ENCODE measurements at places on chromosomes 12 and 14. TPM values are rescaled to one million over a fixed set of nuclear protein-coding genes. Genes with fewer than 3 reads are reported as not detected.

The LGMN gene
- 89.7 TPM for polyA plus RNA-seq

The SLC6A15 gene
- polyA plus RNA-seq = 0.70 TPM

The ADCY6 gene
- 67.0 TPM for polyA plus RNA-seq

The OR4E2 gene
- not detected for polyA plus RNA-seq

The TAS2R42 gene
- polyA plus RNA-seq = not detected

The RAB5B gene
- 156 TPM for polyA plus RNA-seq

The GLI1 gene
- 29.6 TPM for polyA plus RNA-seq

The PCNX1 gene
- 49.7 TPM for polyA plus RNA-seq

The SLC22A17 gene
- polyA plus RNA-seq = 41.5 TPM

GRCh38 chr14:87626266-87626665 is 366.7 kb downstream of the GALC start:
- DNase-seq = no peak

DNA sequence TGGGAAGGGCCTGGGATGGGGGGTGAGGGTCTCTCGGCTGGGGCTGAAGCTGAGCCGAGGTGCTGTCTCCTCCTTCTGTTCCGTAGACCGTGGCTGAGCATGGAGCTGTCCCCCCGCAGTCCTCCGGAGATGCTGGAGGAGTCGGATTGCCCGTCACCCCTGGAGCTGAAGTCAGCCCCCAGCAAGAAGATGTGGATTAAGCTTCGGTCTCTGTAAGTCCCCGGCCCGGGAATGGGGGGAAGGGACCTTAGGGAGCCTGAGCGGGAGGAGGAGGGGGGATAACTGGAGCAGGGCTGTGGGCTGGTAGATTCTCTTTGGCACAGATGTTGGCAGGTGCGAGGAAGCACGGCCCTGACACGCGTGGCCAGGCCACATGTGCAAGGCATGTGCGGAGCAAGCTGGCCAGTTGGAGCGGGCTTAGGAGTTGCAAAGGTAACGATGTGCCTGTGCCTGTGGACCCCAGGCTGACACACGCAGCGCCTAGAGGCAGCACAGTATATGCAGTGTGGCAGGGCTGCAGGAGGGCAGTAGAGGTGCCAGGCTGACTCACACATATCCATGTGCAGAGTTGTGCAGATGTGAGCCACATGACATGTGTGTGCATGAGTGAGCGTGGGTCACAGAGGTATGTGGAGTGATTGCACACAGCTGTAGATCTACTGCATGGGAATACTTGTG is 512 bp downstream of the PDE1B start:
- DNase-seq = no peak

DNA sequence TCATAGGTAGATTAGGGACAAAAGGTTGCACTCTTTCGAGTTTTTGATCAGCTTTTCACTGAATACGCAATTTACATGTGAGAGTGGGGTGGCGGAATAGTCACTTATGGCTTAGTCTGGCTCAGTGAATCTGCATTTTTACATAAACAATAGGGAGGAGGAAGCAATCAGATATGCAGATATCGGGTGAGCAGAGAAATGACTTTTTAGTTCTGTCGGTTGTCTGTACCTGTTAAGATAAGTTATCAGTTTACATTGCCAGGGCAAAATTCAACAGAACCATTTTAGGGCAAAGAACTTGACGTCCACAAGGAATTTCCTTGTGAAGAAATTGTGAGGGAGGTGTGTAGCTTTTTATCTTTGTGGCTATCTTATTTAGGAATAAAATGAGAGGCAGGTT is 15.4 kb upstream of the EGLN3 start:
- DNase-seq = no peak

DNA sequence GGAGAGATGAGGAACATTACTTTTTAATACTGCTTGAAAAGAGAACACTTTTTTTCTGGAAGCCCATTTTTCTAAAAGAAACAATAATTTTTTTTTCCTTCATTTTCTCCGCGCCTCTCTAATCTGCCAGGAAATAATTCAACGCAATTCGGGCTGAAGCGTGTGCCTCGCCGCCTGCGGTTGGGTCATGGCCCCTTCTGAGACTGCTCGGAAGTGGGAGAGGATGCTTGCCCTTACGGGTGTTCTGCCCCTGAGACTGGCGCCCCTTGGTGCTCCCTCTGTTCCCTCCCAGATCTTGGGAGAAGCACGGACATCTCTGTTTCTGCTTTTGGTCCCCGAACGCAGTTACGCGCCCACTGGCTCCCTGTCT is 332 bp upstream of the TBC1D30 start:
- no peak for DNase-seq

GRCh38 chr12:65643171-65643570 is 181.1 kb upstream of the HMGA2 start:
- DNase-seq = no peak

DNA sequence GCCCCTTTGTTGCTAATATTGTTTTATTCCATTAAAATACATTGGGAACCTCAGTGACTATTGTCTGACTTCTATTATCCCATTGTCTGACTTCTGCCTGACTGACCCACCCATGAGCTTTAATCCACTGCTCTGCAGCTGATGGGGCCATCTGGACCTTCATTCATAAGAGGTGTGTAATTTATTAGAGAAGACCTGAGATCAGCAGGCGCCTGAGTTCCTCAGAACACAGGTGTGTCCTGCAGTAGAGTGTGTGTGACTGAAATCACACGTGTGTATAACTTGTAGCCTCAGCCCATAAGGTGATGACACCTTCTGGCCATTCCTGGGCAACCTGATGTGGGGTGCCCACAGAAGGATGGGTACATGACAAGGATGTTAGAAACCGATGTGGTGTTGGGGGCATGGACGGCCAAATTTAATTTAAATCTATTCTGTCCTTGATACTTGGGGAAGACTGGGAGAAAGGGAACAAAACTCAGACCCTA is 821.0 kb downstream of the TMEM121 start:
- no peak for DNase-seq

DNA sequence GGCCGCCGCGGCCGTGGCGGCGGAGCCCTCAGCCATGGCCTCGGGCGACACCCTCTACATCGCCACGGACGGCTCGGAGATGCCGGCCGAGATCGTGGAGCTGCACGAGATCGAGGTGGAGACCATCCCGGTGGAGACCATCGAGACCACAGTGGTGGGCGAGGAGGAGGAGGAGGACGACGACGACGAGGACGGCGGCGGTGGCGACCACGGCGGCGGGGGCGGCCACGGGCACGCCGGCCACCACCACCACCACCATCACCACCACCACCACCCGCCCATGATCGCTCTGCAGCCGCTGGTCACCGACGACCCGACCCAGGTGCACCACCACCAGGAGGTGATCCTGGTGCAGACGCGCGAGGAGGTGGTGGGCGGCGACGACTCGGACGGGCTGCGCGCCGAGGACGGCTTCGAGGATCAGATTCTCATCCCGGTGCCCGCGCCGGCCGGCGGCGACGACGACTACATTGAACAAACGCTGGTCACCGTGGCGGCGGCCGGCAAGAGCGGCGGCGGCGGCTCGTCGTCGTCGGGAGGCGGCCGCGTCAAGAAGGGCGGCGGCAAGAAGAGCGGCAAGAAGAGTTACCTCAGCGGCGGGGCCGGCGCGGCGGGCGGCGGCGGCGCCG is 381 bp downstream of the YY1 start:
- peak; percentile 86 for DNase-seq

GRCh38 chr14:102154821-102155549 is 15.3 kb downstream of the WDR20 start:
- DNase-seq = no peak

- DNase-seq = no peak
Measured at GRCh38 chr12:13097491-13098011, 5.9 kb downstream of the GSG1 start.

- no peak for DNase-seq
Measured at GRCh38 chr12:81450920-81451739, 308.0 kb downstream of the PPFIA2 start.

DNA sequence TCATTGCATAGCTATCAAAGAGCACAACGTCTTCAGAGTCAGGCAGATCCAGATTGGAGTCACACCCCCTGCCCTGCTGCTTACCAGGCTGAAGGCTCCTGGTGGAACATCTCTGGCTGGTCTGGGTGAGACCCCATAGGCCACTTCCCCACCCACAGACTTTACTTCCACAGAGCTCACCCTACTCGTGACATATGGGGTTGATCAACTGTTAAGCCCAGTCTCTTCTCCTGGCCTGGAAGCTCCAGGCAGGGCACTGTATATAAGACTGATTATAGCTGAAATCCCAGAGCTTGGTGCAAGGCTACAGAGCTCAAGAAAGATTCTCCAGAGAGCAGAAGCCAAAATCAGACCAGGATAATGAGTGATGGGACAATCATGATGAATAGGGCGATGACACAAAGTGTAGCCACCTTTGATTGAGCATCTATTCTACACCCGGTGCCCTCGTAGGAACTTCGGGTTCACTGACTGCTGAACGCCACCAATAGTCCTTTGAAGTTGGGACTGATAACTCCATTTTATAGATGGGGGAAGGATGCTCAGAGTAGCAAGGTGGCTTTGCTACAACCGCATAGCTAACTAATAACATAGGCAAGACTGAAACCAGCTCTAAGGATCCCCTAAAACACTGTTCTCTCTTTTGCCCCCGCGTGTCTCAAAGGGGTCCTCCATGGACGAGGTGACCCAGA is 287.8 kb downstream of the BCL11B start:
- no peak for DNase-seq

DNA sequence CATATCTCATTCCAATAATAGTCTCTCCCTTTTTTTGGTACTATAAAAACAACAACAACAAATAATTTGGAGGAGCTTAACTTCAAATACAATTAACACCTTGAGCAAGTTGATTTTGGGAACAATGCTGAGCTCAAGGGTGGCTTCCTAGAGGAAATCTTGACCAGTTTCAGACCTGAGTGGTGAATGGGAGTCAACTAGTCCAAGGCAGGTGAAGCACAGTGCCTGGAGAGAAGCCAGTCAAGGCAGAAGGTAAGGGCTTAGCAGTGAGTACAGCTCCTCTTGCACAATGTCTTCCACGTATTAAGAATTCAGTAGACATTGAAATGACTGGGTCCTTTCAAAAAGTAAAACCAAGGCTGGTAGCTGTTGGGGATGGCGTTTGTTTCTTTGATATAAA is 444.8 kb downstream of the ATP23 start:
- no peak for DNase-seq

DNA sequence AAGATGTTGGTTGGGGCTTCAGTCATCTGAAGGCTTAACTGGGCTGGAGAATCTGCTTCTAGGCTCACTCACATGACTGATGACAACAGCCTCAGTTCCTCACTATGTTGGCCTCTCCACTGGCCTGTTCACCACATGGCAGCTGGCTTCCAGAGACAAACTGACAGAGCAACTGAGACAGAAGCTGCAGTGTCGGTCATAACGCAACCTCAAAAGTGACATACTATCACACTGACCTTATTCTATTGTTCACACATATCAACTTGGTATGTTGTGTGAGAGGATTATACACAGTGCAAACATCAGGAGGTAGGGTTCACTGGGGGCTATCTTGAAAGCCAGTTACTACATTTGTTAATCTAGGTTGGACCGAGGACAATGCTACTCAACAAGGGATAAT is 92.9 kb downstream of the PAWR start:
- no peak for DNase-seq

DNA sequence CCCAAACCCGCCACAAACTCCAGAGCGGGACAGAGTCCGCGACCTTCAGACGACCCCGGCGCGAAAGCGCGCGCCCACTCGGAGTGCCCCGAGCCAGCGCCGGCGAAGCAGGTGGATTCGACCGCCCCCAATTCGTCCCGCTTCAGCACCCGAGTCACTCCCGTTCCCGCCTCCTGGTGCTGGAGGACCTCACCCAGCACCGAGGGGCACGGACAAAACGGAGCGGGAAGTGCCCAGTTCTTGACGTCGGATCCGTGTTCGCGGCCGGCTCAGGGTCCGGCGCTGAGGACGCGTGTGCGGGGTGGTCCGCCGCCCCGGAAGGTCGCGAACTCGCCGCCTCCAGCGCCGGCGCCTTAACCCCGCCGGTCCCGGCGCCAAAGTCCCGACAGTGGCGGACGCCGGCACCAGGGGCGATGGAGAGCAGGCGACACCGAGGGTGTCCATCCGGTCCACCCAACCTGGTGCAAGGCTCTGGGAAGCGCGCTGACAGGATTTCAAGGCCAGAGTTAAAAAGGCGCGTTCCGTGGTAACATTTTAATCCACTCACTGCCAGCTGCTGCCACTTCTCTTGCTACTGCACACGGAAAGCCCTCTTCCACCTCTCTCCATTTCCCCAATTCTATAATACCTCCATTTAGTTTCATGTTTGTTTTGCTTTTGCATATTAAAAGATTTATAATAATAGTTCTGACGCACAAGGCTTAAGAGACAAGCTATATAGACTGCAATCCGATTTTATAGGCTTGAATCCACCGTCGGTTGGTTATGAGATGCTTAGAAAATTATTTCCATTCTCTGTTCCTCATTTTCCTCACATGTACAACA is 240.0 kb upstream of the CPNE8 start:
- DNase-seq = peak; percentile 16

GRCh38 chr14:106060276-106060975 is 534.0 kb downstream of the TMEM121 start:
- no peak for DNase-seq

- no peak for DNase-seq
Measured at GRCh38 chr12:54932691-54933090, 51.9 kb downstream of the TESPA1 start.

GRCh38 chr12:92908108-92908507 is 21.0 kb downstream of the EEA1 start:
- no peak for DNase-seq

DNA sequence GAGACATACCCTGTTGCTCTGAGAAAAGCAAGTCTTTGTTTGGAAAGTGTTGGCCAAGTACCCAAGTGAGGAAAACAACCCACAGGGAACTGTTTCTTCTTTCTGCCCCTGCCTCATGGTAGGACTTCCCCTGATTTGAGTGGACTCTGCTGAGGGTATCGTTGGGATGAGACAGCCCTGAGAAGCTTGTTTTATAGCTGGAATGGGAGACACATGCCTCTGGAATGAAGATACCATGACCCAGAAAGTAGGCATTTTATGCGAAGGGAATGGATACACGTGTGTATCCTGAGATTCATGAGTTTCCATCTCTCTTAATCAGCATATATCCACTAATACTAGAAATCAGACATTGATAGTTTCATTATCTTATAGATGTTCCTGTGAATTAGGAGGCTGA is 382.3 kb downstream of the ATP23 start:
- DNase-seq = no peak

- no peak for DNase-seq
Measured at GRCh38 chr12:13181375-13182070, 15.0 kb upstream of the EMP1 start.

GRCh38 chr12:41661141-41661765 is 473.1 kb downstream of the PDZRN4 start:
- no peak for DNase-seq
